EL (cell line): ENCODE measurements at places on chromosomes 11 and 22.
A peak's percentile ranks its signal among the peaks of the same experiment; 100 is the strongest.

DNA sequence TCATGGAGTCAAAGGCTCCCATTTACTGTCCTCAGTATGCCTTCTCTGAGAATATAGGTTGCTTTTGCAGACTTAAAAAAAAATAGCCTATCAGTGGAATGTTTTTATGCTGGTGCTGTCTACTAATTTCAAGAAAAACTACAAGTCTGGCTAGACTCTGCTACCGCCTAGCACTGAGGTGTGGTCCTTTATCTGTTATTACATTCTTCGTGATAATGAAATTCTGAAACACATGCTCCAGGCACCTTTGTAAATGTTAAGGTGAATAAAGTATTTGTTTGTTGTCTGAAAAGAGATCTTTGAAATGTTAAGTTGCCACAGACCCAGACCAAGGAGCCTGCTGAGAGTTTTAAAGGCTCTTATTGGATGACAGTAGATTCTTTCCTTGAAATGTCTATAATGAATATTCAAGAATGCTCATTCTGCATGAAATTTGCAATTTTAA, 95.3 kb downstream of the DBX1 start:
- no peak for DNase-seq

DNA sequence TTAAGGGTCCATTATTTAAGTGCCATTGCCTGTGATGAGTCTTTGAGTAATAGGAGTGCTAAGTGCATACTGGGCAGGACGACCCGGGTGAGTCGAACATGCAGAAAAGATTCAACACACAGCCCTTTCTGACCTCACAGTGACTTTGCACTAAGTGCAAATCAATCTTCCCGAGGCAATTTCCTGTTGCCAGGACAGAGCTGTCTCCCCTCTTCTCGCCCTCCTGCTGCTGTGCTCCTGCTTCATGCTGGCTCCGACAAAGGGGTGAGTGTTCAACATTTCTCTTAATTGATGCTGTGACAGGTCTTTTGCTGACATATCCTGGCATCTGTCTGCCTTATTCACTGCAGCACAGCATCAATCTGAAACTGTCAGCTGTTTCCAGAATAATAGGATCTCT, 42.0 kb downstream of the MCHR1 start:
- DNase-seq = peak; percentile 50

GRCh38 chr22:50548040-50548920, 2.6 kb downstream of the KLHDC7B start:
- DNase-seq = no peak

GRCh38 chr11:116931206-116931953, 94.0 kb upstream of the APOA1 start:
- no peak for DNase-seq

DNA sequence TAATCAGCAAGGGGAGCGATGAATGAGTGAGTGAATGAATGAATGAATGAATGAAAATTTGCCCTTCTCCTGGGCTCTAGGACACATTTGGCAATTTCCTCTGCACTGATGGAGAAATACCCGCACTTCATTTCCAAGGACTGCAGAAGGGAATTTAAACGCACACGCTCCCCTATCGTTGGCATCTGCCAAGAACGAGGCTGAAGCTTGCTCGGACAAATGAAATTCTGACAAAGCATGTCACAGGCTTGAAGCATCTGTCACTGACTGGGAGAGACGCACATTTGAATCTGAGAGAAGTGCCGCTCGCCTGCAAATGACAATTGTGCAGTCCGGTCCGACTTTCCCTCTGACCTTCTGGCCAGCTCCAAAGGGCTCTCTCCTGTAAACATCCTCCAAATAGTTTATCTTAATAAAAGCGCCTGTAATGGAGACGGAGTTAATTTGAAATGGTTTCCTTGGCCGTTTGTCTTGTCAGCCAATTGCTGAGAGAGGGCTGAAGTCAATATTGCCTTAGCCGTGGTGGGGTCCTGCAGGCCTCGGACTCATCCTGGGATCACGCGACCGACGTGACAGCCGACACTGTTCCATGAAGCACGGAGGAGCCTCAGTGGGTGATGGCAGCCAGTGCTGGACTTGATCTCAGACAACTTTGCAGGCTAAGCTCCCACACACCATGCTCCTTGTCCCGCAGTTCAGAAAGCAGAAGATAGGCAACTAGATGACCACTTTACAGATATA, 260.7 kb downstream of the MN1 start:
- DNase-seq = no peak

- DNase-seq = no peak
Measured at GRCh38 chr11:2745511-2745910, 45.7 kb upstream of the KCNQ1OT1 start.

GRCh38 chr22:46966495-46966845, 204.0 kb downstream of the TBC1D22A start:
- no peak for DNase-seq

DNA sequence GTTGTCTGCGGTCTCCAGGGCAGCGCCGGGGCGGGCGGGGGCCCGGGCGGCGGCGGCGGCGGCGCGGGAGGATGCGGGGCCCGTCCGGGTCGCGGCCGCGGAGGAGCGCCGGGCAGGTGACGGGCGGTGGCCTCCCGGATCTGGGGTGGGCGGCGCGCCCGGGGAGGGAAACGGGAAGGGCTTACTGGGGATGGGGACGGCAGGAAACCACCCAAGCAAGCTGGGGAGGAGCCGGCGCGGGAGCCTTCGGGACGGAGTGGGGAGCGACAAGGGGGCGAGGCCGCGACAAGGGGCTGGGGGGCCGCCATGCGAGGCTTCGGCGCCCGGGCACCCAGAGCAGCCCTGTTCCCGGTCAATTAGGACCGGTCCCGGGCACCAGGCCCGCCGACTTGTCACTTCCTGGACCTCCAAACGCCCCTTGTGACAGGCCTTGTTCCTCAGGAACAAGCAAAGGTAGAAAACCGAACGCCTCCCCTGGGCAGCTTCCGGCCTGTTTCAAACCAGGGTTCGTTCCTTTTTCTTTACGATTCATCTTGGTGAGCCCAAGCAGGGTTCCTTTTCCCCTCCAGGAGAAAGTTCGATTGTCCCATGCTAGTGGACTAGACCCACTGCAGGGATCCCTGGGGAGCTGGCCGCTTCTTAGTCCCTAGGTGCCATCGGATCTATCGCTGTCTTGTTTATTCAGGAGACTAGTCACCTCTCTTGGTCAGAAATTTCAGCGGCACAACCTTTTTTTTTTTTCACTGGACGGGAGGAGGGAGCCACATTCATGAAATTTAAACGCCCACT, 492 bp downstream of the JHY start:
- DNase-seq = peak; percentile 64

GRCh38 chr11:86464509-86465221, 90.0 kb downstream of the CCDC81 start:
- DNase-seq = no peak

- DNase-seq = no peak
Measured at GRCh38 chr11:99352642-99353041, 331.9 kb downstream of the CNTN5 start.

DNA sequence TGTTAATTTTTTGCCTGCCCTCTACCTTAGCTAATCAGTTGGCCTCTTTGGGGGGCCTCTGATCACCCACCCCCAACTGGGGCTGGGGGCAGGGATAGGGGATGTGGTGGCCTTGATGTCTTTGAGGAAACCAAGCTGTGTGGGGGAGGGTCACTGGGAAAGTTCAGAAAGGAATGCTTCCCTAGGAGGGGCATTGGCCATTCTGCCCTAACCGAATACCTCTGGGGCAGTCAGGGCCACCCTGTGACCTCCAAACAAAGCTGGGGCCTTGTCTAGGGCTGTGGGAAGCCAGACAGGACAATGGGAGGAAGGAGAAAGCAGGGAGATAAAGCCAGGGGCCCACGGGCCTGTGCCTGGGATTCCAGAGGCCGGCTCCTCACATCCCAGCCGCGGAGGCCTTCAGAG, 97.5 kb downstream of the TSPAN18 start:
- DNase-seq = no peak

- DNase-seq = peak; percentile 51
Measured at GRCh38 chr11:117807482-117808327, 10.7 kb upstream of the DSCAML1 start.

GRCh38 chr11:118621784-118622375, 14.5 kb downstream of the PHLDB1 start:
- no peak for DNase-seq

- no peak for DNase-seq
Measured at GRCh38 chr22:27022274-27022895, 365.0 kb downstream of the MIAT start.

DNA sequence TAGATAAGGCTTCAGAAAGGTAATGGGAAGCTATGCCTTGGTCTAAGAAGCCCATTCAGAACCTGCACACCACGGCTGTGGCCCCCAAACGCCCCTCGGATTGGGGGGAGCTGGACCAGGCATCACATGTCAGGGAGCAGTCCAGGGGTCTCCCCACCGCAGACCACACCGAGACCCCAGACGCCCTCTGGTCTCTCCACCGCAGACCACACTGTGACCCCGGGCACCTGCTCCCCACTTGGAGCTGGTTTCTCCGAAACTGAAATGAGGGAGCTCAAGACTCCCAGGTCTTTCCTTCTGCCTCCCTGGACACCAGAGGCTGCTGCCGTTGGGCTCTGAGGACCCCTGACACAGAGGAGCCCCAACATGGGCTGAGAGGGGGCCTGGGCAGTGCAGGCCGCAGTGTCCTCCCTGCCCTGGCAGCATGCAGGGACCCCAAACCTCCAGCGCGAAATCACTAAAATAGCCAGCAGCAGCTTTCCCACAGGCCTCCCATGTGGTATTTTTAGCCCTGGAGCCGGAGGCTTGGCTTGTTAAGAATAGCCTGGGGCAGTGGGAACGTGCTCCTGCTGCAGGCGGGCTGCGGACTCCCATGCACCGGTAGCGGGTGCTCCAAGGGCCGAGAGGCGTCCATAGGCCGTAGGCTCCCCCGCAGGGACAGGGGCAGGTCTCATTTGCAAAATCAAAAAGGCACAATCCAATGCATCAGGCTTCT, 7.7 kb downstream of the LINC01488 start:
- DNase-seq = no peak

- no peak for DNase-seq
Measured at GRCh38 chr22:17115945-17116565, 5.1 kb downstream of the TMEM121B start.

DNA sequence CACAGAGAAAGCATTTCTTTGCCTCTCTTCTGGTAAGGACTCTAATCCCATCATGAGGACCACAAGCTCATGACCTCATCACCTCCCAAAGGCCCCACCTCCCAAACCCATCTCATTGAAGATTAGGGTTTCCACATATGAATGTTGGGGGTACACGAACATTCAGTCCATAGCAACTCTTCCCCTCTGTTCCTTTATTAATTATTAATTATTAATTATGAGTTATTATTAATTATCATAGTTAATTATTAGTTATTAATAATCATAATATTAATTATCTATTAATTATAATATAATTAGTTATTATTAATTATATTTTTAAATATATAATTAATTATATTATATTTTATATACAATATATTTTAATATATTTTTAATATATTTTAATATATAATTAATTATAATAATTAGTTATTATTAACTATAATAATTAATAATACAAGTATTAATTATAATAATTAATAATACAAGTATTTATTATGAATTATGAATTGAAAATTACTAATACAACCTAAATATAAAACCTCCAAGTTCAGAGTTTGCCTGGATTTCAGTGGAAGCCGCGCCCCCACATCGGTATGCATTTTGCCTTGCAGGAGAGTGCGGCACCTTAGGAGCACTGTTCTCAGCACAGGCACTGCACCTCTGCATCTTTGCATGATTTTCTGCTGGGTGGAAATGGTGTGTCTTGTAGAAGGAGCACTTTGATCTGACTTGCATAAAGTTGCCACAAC, 128.0 kb upstream of the FGF3 start:
- no peak for DNase-seq

DNA sequence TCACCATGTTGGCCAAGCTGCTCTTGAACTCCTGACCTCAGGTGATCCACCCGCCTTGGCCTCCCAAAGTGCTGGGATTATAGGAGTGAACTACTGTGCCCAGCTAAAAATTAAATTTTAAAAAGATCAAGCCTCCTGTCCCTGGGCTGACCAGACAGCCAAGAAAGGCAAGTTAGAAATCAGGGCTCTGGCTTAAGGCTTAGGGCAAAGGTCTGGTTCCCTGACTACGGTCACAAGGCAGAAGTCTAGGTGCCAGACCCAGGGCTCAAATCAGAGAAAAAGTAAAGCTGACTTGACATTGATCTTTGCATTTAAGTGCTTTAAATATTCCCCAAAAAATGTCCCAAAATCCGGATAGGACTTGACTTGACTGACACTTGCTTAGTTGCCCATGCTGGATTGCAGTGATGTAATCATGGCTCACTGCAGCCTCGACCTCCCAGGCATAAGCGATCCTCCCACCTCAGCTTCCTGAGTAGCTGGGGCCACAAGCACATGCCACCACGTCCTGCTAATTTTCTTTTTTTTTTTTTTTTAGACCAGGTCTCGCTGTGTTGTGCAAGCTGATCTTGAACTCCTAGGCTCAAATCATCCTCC, 17.3 kb upstream of the CRKL start:
- no peak for DNase-seq

- DNase-seq = no peak
Measured at GRCh38 chr22:35677460-35678187, 29.4 kb downstream of the APOL6 start.

DNA sequence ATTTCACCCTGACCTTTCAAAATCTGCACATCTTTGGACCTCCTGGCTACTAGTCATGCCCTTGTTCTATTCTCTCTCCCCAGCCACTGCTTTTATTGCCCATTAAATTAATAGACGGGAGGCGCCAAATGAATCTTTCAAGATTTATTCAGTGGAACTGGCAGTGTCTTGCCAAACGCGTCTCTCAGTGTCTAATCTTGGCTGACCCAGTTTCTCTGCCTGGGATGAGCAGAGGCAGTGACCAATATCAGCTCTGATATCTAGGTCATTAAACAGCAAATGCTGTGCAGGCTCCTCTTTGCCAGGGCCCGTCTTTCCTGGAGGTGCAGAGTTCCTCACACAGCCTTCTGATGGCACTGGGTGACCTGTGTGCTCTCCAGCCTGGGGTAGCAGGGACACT, 74.0 kb downstream of the TRAF6 start:
- no peak for DNase-seq

DNA sequence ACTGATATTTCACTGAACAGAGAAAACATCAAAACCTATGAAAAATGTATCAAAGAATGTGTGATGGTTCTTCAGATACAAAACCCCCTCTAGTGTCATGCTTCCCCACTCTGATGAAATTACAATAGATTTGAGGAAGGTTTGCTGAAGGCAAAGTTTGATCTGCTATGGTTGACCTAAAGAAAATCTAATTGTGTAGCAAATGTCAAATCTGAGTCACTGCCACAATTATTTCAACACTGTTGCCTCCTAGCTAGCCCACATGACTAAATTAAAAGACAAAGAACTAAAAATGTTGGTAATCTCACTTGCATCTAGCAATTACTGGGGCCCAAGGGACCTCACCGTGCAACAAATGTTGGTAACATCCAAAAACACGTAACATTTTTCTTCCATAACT, 728.0 kb downstream of the DLG2 start:
- DNase-seq = peak; percentile 23
